ENCODE measurements at places on chromosomes 13 and 19.

- no peak for DNase-seq
Observed at GRCh38 chr19:50486823-50487515, 10.3 kb upstream of the GARIN5A start.

GRCh38 chr19:45581576-45581975 is 3.0 kb downstream of the OPA3 start:
- no peak for DNase-seq

DNA sequence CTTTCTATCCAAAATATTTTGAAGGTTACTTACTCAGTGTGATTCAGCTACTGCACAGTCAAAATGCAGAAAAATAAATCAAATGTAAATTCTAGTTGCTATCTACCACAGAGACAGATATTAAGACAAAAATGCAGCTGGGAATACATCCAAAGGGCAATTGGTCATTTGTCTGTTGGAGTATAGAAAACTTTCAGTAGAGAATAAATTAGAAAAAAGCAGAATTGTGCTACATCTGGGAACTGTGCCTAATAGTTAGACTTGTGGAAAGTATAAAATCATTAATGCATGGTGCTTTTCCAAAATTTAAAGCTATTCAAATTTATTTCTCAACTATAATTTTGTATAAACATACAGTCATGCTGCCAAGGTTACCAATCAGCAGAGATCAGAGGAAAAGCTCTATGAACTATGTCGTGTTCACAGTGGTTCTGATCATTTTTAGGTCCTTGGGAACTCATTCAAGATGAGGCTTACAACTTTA is 1635.8 kb downstream of the PCDH9 start:
- no peak for DNase-seq

DNA sequence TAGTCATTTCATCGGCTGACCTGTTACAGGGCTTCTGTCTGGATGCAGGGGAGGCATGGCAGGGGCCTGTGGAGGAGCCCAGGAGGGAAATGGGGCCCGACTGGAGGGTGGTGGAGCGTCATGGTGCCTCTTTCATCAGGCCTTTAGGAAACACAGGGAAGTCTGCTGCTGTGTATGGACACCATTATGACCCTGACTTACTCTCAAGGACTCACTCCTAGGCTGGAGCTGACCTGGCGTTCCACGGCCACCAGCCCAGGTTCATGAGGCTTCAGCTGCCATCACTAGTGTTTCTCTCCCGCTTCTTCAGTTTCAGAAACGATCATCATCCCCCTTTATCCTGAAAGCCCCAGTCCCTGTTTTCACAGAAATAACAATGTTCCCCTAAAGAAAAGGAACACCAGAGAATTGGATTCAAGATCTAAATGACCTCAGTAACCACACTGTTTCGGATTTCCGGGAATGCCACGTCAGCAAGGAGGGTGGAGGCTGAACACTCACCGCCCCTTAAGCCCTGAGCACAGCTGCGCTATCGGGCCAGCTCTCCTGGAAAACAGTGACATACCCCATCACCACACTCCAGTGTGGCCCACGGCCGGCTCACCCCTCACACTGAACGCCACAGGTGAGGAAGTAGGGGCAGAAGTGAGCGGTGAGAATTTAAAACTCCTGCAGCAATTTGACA is 67.6 kb downstream of the SOX1 start:
- no peak for DNase-seq

- DNase-seq: no peak
Observed at GRCh38 chr19:10815007-10815536, 20.9 kb downstream of the TMED1 start.

- DNase-seq: no peak
Observed at GRCh38 chr19:9966448-9966847, 30.1 kb upstream of the OLFM2 start.

GRCh38 chr13:37889102-37889501 is 19.5 kb upstream of the TRPC4 start:
- DNase-seq: no peak

GRCh38 chr13:27853861-27854260 is 61.6 kb downstream of the GSX1 start:
- no peak for DNase-seq

- peak; percentile 56 for DNase-seq
Observed at GRCh38 chr13:110126391-110126961, 180.5 kb downstream of the COL4A1 start.

DNA sequence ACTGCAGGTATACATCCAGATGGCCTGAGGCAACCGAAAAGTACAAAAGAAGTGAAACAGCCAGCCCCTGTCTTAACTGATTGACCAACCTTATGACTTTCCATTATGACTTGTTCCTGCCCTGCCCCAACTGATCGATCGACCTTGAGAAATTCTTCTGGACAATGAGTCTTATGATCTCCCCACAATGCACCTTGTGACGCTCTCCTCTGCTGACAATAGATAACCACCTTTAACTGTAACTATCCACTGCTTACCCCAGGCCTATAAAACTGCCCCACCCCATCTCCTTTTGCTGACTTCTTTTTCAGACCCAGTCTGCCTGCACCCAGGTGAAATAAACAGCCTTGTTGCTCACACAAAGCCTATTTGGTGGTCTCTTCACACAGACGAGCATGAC is 11.2 kb downstream of the ZNF83 start:
- DNase-seq: no peak

- no peak for DNase-seq
Observed at GRCh38 chr19:16380943-16381755, 56.5 kb downstream of the KLF2 start.

GRCh38 chr13:71144883-71145282 is 722.1 kb downstream of the DACH1 start:
- DNase-seq: no peak

DNA sequence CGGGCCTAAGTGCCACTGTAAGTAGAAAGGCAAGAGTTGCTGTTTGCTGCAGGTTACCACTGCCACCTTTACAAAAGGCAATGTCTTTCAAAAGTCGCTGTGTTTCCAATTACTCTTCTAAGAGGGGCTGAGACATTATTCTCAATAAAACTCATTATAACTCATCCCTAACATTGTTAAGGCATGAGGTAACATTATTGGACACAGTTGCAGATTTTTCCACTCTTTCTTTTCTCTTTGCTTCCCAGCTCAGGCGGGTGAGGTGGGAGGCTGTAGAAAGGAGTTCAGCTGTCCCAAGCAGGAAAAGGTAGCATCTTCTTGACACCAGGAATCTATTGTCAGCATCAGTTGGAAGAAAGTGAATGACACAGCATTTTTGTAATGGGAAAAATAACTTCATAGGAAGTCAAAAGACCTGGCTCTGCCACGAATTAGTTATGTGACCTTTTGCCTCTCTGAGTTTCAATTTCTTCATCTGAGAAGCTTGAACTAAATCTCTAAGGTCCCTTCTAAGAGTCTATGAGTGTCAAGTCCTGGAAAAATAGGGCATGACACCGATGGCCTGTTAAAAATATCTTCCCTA is 2.1 kb upstream of the UBL3 start:
- DNase-seq: no peak

GRCh38 chr13:98345107-98345935 is 168.3 kb upstream of the RNF113B start:
- DNase-seq: no peak

GRCh38 chr19:13803038-13803437 is 7.8 kb downstream of the ZSWIM4 start:
- no peak for DNase-seq

- no peak for DNase-seq
Observed at GRCh38 chr19:46411925-46412649, 1.3 kb downstream of the CCDC8 start.

- no peak for DNase-seq
Observed at GRCh38 chr19:19276386-19276785, 3.3 kb upstream of the TM6SF2 start.

- DNase-seq: no peak
Observed at GRCh38 chr19:15318241-15318691, 14.1 kb downstream of the BRD4 start.

DNA sequence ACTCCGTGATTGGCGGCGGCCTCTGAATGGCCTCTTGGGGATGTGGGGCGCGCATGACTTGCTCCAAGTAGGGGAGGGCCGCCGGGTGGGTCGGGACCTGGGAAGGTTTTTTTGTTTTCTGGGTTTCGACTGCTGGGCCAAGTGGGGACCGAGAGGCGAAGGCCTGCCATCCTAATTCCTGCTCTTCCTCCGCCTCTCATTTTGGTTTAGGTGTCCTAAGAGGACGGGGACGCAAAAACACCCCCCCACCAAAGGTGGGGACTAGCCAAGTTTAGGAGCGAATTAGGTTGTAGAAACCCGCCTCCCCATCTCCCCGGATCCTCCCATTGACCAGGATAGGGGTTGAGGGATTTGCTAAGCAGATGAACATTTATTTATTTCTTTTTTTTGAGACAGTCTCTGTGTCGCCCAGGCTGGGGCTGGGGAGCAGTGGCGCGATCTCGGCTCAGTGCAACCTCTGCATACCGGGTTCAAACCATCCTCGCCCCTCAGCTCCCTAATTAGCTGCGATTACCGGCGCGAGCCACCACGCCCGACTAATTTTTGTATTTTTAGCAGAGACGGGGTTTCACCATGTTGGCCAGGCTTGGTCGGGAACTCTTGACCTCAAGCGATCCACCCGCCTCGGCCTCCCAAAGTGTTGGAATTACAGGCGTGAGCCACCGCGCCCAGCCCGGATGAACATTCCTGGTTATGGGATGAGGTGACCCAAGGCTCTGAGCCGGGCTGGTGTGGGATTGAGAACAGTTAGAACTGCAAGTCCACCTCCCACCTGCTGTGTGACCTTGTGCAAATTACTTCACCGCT is 838 bp downstream of the PPP2R1A start:
- DNase-seq: no peak

DNA sequence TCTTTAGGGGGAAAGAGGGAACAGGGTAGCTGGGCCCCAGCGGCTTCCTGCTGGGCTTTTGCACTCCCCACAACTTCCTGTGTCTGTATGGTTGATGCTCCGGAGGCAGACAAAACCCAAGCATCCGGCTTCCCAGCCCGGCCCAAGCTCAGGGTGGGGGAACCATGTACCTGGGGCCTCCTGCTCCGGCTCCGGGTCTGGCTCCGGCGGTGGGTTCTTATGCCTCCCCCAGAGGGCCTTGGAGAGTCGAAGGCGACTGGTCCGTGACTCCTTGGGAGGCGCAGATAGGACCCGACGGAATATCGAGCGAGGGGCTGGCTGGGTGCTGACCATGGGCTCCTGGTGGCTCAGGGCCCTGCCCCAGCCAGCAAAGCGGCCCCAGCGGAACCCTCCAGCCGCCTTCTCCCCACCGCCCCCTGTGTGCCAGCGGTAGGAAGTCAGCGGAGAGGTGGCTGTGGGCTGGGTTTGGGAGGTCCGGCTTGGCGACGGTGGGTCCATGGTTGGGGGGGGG is 428 bp downstream of the RASAL3 start:
- DNase-seq: no peak

- no peak for DNase-seq
Observed at GRCh38 chr13:106612688-106613087, 44.8 kb upstream of the ARGLU1 start.

DNA sequence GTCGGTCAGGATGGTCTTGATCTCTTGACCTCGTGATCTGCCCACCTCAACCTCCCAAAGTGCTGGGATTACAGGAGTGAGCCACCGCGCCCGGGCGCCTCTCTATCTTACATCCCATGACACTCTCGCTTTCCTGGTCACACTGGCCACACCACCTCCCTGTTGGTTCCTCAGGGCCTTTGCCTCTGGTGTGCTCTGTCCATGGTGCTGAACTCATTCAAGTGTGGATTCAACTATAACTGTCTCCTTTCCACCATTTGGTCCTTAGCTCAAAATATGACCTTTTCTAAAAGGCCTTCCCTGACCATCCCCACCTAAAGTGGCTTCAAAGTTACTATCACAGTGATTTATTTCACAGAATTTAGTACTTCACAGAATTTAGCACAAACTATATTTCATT is 3.7 kb upstream of the SMIM17 start:
- DNase-seq: no peak

GRCh38 chr13:80590551-80590950 is 249.6 kb upstream of the SPRY2 start:
- DNase-seq: no peak

DNA sequence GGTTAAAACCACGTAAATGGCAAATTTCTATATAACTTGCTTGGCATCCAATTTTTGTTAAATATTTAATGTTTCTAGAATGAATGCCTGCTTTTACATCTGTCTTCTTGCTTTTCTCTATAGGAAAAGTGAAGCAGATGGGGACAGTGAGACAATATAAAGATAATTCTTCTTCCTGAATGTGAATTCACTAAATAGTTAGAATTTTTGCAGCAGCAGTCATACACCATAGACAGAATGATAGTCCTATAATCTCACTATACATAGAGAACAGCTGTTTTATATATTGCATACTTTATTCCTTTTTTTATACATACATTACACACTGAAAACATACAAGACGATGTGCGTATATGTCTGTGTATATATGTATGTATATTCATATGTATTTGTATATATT is 1127.3 kb downstream of the PCDH9 start:
- no peak for DNase-seq

DNA sequence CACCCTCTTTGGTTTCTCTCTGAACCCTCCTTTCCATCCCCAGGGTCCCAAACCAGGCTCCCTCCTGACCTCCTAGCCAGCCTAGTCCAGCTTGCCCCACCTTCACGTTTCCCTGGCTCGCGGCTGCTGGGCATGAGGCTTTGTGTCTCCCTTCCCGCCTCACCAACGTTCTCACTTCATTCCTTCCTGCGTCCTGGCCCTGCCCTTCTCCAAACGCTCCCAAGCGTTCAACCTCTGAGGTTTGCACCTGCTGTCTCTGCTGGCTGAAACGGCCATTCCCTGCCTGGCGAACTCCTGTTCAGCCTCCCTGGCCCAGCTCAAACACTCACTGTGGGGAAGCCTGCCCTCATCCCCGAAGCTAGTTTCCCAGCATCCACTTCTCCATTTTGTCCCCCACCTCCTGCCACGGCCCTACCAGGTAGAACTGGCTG is 12.4 kb downstream of the EPS8L1 start:
- no peak for DNase-seq

DNA sequence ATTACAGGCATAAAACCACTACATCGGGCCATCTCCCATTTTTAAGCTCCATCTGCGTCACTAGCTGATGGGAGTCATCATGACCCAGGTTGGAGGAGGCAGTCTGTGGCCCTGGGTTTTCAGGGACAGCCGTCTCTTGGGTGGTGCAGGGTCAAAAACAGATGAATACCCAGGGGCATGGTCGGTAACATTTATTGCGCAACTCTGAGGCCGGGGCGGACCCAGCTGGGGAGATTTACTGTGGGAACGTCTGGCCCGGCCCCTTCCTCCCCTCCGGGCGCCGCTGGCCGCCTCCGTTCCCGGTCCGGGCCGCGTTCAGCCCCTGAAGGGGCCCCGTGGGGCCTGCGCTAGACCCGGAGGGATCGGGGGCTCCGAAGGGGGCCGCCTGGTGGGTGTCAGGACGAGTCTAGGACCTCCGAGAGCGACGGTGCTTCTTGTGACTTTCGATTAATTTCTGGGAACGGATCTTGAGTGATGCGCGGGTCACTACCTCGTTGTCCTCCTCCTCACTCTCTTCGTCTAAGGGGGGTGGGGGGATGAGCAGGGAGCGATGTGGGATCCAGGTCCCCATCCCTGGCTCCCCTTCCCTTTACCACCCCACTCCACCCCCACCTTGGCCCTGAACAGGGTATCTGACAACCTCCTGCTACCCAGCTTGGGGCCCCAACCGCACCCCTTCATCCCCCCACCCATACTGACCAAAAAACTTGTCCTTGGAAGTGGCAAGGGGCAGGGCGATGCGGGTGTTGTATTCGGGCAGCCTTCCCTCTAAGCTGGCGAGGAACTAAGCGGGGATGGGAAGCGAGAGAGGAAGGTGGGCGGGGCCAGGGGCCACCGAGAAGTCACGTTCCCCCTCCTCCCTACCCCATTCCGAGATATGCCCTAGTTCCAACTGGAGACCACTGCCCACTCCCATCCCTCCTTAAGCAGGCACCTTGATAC is 1.6 kb upstream of the RGL3 start:
- DNase-seq: no peak
